ENCODE measurements at places on chromosomes 1 and 21.

GRCh38 chr1:101698681-101699080 lies 298.0 kb downstream of the OLFM3 start:
- DNase-seq = no peak

- DNase-seq = no peak
Measured at GRCh38 chr1:164569241-164569640, 10.3 kb downstream of the PBX1 start.

GRCh38 chr1:154550657-154551056 lies 7.8 kb downstream of the UBE2Q1 start:
- no peak for DNase-seq

DNA sequence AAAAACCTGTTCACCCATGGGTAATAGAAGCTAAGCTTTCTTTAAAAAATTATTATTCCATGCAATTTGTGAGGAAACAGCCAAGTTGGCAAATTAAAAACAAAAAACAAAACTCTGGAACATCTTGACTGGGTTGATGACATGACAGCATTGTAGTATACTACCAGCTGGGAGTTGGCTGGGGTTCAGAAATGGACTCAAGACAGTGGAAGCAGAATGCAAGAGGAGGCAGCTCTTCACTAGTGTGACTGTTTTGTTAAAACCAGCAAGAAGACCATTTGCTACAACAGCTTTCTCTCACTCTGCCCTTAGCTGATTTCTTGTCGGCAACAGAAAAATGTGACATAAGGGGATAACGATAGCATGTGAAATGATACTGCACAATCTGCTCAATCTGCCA lies 1298.9 kb upstream of the ADGRL4 start:
- DNase-seq = no peak

All from astrocyte (in vitro differentiated cells and primary cell).